Fibroblast of skin of left biceps (primary cell): ENCODE measurements at places on chromosomes 13 and 19.

- DNase-seq: no peak
These were observed 60.5 kb downstream of the MAP4K1 start for GRCh38 chr19:38557205-38557799.

- peak; percentile 28 for DNase-seq
These were observed 14.1 kb downstream of the SHANK1 start for GRCh38 chr19:50705422-50706019.

- no peak for DNase-seq
These were observed 425.1 kb downstream of the EFNB2 start for GRCh38 chr13:106110241-106110855.

DNA sequence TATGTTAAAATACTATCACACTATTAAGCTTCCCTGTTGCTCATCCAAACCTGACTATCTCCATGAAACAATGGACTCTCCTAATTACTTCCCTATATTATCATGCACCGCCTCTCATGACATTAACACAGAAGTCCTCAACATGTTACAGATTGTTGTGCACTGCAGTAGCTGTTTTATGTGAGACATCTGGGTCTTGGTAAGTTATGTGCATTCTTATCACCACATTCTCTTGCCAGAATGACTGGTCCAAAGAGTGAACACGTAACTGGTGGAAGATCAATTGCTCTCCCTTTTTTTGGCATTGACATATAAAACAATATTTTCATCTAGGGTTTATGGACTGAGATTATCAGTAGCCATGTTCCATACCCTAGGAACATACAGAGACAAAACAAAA, 59.4 kb downstream of the POSTN start:
- no peak for DNase-seq

DNA sequence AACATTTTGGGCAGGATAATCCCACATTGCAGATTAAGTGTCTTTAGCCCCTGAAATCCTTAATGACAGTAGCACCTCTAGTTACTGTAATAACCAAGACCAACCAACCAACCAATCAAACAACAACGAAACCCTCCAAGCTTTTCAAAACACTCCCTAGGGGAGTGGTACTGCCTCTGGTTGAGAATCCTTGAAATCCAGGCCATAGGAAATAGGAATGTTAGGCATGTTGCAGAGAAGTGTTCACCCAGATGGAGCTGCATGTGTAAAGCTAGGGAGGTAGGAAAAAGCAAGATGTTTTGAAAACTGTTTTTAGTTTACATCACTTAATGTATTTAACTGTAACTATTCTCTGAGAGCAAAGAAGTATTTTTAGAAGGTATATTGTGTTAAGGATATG, 4.5 kb downstream of the LACC1 start:
- DNase-seq: no peak

DNA sequence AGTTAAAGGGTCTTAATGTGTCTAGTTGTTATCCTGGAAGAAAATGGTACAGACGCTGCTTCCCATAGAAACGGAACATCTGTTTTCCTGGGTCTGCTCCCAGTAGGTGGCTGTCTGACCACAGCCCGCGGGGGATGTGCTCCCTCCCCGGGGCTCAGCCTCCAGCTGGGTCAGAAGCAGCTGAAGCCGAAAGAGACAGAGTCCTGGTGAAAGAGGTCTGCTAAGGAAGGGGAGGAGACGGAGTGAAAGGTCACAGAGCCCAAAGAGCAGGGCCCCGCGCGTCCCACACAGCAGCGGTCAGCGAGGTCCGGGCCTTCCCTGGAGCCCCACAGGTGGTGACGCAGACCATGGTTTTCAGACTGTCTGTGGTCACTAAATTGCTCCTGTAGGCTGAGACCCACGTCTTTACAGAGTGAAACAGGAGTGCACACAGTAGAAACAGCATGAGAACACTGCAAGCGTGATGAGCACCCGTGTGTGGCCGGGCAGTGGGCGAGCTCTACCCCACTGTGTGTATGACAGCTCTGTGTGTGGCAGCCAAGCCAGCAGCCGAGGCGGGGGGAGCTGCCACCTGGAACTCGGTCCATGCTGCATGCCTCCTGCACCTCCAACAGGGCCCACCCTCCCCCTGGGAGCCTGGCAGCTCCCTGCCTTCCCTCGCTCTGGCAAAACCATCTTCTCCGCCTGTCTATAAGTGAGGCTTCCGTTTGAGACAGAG, 52.0 kb upstream of the C13orf46 start:
- DNase-seq: peak; percentile 22

DNA sequence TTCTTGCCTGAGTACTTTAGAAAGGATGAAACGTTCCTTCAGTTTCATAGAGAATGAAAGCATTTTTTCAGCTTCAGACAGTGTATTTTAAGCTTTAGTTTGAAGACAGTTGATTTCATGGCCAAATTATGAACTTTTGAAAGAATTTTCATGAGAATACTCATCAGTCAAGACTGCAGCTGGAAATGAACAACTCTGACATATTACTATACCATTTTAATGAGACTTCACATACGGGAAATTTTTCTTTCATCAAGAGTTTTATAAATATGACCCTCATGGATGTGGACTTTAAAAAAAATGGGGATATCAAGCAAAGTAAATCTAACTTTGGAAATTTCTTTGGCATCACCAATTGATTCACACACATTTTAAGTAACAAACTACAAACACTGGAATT, 6.4 kb downstream of the LATS2 start:
- no peak for DNase-seq

- DNase-seq: no peak
These were observed 518 bp downstream of the NUDT19 start for GRCh38 chr19:32691952-32692726.

- DNase-seq: no peak
These were observed 813 bp downstream of the ZNF562 start for GRCh38 chr19:9673912-9674662.

- DNase-seq: no peak
These were observed 514 bp downstream of the PCID2 start for GRCh38 chr13:113207890-113208420.

GRCh38 chr19:3508771-3509535, 2.8 kb downstream of the FZR1 start:
- no peak for DNase-seq

- peak; percentile 79 for DNase-seq
These were observed 43.6 kb downstream of the ARHGAP35 start for GRCh38 chr19:46904114-46905060.

GRCh38 chr19:10742476-10742875, 24.6 kb downstream of the DNM2 start:
- no peak for DNase-seq

DNA sequence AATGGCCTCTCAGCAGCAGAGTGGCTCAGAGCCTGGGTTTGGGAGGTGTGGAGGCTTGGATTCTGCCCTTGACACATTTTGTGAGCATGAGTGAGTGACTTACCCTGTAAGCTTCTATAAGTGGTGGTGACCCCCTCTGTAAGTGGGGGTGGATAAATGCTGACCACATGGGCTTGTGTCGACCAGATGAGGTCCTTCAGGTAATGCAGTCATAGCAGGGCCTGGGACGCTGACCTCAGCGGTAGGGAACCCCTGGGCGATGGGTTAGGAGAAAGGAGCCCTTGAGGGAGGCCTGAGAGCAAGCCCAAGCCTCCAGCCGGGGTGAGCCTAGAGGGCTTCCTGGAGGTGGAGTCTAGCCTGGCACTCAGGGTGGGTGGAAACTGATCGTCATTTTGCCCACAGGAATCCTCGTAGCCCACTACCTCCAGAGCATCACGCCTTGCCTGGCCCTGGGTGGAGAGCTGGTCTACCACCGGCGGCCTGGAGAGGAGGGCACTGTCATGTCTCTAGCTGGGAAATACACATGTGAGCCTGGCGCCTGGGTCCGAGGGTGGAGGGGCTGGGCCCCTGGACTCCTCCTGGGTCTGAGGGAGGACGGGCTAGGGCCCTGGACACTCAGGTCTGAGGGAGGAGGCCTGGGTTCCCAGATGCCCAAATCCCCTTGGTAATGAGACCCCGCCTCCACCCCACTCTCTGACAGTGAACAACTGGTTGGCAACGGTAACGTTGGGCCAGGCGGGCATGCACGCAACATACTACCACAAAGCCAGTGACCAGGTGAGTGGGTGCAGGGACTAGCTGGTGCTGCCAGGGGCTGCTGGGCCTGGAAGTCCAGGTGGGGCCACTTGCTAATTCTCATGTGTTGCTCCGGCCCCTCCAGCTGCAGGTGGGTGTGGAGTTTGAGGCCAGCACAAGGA, 5.0 kb upstream of the APOE start:
- no peak for DNase-seq

- DNase-seq: no peak
These were observed 492.9 kb downstream of the PCDH20 start for GRCh38 chr13:60922576-60923231.

GRCh38 chr19:18433015-18433691, 4.8 kb downstream of the ISYNA1 start:
- DNase-seq: no peak

DNA sequence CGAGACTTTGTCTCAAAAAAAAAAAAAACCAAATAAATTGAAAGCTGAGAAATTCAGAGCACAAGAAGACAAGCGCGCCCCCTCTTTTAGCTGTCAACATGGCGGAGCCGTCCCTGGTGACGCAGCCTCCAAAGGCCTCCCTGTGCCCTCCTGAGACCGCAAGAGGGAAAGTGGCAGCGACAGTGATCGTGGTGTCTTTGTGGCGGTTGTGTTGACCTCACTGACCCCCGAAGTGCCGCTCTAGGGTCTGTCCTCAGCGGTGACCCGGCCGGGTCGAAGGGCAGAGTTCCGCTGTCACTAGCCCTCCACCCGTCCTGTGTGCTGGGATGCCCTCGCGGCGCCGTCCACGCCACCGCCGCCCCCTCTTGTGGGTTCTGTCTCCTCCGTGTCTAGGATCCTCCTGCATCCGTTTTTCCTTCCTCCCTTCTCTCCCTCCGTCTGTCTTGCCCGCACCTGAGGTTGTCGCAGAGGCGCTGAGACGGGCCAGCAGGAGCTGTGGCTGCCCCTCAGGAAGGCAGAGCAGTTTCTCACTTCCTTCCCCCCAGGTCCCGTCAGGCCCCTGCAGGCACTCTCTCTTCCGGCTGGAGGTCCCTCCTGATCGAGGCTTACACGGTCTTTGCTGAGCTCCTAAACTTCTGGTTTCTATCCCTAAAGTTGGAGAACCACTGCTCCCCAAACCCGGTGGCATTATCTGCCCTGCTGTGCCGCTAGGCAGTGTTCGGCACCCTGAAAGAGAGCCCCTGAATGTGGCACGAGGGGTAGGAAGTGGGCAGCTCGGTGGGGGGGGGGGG, 7.2 kb downstream of the UHRF1 start:
- no peak for DNase-seq

GRCh38 chr19:15354566-15355296, 22.4 kb upstream of the BRD4 start:
- no peak for DNase-seq

- no peak for DNase-seq
These were observed 24.1 kb upstream of the AKAP11 start for GRCh38 chr13:42247883-42248282.

- DNase-seq: no peak
These were observed 8.8 kb downstream of the ZNF211 start for GRCh38 chr19:57641715-57642234.

DNA sequence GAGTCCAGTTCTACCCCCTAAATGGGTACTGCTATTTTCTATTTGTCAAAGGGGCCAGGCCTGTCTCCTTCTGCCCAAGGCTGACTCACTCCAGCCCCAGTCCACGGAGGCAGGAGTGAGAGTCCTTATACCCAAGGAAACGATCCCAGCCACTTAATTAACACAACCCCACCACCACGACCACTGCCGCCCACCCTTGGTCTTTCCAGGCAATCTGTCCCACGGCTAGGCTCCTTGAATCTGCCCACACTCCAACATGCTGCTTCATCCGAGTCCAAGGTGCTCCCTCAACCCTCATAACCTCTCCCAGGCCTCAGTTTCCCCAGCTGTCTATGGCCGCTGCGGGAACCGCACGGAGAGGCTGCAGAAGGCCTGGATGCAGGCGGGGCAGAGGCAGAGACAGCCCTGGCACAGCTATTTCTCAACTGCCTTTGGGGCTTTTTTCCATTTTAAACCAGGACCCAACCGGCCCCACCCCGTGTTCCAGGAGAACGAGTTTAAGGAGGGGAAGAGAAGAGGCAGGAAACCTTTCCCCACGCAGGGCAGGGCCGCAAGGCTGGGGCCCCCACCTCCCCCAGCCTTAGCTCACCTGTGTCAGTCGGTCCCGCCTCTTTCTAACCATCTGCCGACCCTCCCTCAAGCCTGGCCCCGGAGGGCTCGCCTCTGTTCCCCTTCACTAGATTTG, 746 bp downstream of the RAB3D start:
- DNase-seq: no peak

- DNase-seq: no peak
These were observed 3.8 kb upstream of the KLC3 start for GRCh38 chr19:45336696-45337251.

DNA sequence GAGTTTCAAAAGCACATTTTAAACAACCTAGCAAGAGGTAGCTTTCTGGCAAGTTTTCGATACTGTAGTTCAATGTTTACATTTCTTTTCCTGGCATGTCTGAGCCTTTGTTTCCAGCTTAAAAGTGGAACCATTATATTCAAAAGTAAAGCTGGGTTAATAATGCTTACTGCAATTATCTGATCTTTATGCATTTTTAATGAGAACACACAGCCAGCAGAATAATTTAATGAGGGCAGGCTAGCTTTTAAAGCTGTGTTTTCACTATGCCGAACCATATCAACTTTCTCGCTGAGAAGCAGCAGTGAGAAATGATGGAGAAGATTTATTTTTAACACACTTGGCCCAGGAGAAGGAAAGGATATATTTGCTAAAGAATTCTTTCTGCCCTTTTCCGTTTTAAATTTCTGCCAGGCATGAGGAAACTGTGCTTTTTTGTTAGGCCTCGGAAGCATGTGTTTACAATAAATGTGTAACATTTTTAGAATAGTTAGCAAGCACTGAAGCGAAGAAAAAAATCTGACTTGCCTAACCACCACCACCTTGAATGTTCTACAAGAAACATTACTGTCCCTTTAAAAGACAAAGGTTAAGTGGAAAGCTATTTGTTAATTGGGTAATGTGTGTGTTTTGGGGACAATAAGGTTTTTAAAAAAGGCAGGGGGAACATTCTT, 1.0 kb downstream of the MBNL2 start:
- peak; percentile 47 for DNase-seq

DNA sequence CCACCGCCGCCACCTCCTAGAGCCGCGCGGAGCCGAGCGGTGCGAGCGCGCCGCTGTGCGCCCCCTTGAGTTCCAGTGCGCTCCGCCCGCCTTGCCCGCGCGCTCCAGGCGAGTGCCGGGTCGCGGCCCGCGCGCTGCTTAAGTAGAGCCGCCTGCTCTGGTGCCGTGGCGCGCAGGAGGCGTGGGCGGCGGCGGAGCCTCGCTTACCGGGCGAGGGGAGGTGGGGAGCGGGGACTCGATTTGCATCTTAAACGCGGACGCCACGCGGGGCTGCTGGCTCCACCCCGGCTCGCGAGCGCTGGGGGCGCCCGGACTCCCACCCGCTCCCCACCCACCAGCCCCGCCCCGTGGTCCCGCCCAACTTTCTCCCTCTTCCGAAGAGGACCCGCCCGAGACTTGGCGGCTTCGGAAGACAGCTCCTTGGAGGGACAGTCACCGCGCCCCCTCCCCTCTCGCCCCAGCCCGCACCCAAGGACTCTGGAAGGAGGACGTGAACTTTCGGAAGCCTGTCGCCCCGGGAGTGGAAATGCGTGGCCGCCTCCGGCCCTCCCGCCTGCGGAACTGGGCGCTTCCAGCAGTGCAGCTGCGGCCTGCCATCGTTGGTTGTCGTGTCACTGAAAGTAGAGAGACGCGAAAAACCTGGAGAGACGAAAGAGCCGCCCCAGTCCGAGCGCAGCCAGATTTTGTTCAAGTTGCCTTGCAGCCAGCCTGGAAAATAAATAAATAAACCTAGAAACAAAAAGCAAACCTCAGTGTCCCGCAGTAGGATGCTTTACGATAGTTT, at the start of gene KCTD12:
Gene KCTD12, minus strand, starts transcription at position 114 of the 784 bp plus-strand sequence. CDS start 257 bp downstream, outside the sequence.
- DNase-seq: no peak

- DNase-seq: no peak
These were observed at the start of gene KLK14 for GRCh38 chr19:51082611-51083010. Gene KLK14, minus strand, starts transcription at chr19:51082887. Its CDS starts 273 bp downstream, at chr19:51082614.

- no peak for DNase-seq
These were observed 462.5 kb upstream of the KLF12 start for GRCh38 chr13:74596691-74597090.
